Caco-2 (cell line): ENCODE measurements at places on chromosomes 16 and 17. TPM values are rescaled to one million over a fixed set of nuclear protein-coding genes. Genes with fewer than 3 reads are reported as not detected.

The MPO gene
- total RNA-seq = 0.23 TPM in 1 of 2 replicates, not detected in the other

DNA sequence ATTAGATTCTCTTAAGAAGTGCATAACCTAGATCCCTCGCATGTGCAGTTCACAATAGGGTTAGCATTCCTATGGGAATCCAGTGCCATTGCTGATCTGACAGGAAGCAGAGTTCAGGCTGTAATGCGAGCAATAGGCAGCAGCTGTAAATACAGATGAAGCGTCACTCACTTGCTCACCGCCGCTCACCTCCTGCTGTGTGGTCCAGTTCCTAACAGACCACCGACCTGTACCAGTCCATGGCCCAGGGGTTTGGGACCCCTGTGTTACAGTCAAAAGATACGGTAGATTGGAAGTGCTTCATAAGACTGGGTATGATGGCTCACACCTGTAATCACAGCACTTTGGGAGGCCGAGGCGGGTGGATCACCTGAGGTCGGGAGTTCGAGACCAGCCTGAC, 2.8 kb downstream of the STAT5A start:
- DNase-seq = no peak

DNA sequence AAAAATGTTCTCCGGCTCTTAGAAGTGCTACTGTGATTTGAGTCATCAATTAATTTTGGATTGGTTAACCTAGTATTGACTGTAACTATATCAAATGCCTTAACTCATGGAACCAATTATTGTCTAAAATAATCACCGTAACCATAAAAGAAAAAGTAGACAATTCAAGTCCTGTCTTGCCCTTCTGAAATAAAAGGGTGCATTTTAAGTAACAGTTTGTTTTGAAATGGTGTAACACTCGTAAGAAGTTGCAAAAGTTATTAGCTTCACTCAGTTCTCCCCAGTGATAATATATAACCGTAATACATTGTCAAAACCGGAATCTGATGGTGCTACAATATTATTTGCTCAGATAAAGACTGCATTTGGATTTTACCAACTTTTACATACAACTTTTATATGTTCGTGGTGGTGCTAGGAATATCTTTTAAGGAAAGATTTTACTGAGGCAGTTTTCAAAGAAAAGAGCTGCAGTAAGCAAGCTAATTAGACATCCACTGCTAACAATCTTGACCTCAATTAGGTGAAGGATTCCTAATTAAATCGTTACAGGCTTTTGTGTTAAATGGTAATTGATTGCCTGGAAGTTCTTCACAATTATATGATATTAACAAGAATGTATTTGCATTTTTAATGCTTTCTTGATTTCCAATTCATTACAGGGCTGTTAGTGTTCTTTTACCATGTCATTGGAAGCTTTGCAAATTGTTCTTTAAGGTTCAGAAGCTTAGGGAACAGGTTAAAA, 413.1 kb upstream of the MON1B start:
- DNase-seq = no peak

DNA sequence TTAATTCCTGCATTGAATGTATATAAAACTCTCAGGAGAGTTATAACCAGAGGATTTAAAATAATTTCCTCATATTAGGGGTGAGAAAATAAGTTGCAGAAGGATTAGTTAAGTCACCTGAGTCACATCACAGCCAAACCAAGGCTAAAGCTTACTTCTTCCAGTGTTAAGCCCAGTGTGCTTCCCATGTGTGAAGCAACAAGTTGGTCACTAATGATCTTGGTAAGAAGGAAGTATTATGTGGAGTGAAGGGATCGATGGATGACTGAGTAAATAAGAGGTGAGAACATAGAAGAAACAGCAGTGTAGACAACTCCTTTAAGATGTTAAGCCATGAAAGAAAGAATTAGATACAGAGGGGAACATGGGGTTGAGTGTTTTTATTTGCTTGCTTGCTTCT, 20.6 kb downstream of the ESRP2 start:
- DNase-seq = no peak

- no peak for DNase-seq
These were observed 167.4 kb upstream of the CACNG5 start for GRCh38 chr17:66667491-66668030.
